ENCODE measurements at places on chromosomes 7 and 10. TPM values are rescaled to one million over a fixed set of nuclear protein-coding genes. Genes with fewer than 3 reads are reported as not detected.
A peak's percentile ranks its signal among the peaks of the same experiment; 100 is the strongest.

DNA sequence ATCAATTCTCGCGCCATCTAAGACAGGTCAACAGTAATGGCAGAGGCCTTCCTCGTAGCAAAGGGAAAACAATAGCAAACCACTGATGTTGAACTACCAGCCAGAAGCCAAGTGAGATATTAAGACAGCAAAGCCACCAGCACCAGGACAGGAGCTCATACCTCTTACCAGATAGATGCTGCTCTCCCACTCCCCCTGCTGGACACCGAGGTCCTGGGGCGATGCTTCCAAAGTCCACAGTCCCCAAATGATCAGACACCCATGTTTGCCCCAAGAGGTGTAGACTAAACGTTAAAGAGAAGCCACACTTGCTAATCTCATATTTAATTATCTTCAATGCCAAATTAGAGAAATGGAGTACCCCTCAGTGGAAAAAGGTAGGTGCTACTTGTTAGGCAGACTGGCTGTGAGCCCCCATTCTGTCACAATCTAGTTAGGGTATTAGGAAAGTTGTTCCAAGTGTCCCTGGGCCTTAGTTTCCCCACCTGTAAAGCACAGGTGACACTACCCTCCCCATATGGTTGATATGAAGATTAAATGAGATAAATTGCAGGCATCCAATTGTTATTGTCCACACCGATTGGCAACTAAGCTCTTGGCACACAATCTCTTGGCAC is 39.9 kb downstream of the TOMM7 start:
- peak; percentile 76 for DNase-seq
- no peaks in the 10 kb centered on the region for H3K36me3 ChIP-seq
- no peak overlapping the region for H3K4me3 ChIP-seq
- H3K4me1 ChIP-seq, result no peaks in the 10 kb centered on the region
- no peak overlapping the region for H3K27ac ChIP-seq

Gene ZNF488
- 0.24 TPM for total RNA-seq

Gene VAX1
- total RNA-seq, result not detected

GRCh38 chr10:100519311-100520051 is at the start of gene SEC31B:
Gene SEC31B, minus strand, starts transcription at chr10:100519861. Its CDS starts 2,909 bp downstream, at chr10:100516952.
- H3K4me1 ChIP-seq, result peaks cover 10% of the 10 kb centered on the region
- peaks cover 16% of the 10 kb centered on the region for H3K36me3 ChIP-seq
- peak; percentile 45 for DNase-seq
- H3K27ac ChIP-seq, result no peak within 1 kb of the TSS
- H3K4me3 ChIP-seq, result peak within 1 kb of the TSS; percentile 39

DNA sequence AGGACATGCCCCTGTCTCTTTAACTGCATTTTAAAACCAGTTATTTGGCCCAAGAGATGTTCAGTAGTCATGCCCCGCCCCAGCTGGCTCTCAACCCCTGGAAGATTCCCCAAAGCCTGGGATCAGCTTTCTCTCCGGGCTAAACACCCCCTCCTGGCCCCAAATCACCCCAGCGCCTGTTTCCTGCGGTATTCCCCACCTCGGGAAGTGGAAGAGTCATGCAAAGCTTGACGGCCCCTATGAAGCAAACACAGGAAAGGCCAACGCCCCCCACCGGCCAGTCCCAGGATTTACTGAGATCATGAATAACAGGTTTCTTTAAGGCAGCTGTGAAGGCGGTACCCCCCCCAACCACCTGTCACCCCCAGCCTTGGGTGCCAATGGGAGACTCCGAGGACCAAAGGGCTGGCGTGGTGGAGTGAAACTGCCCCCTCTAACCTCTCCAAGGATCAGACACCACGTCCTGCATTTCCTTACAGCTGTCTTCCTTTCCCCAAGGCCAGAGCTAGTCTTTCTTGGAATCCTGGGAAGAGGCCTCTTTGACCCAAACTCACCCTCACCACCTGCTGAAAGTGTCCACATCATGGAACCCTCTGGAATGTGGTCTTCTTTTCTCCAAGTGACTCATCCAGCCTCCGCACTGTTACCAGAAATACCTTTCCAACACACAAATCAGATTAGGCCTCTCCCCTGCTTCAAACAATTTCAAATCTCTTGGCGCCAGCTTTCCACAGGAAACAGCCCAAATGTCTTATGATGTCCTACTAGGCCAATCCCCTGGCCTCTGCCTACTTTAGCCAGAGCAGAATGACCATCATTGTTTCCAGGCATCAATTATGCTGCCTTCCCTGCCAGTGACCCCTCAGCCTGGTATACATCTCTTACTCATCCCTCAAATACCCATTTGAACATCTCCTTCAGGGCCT is 301.5 kb downstream of the ZEB1 start:
- no peaks in the 10 kb centered on the region for H3K27me3 ChIP-seq
- no peaks in the 10 kb centered on the region for H3K36me3 ChIP-seq
- peaks cover 25% of the 10 kb centered on the region for H3K4me1 ChIP-seq
- H3K27ac ChIP-seq, result no peak overlapping the region
- peak; percentile 38 for DNase-seq

- no peak overlapping the region for H3K27ac ChIP-seq
- H3K36me3 ChIP-seq, result no peaks in the 10 kb centered on the region
- no peaks in the 10 kb centered on the region for H3K27me3 ChIP-seq
- H3K4me1 ChIP-seq, result no peaks in the 10 kb centered on the region
- DNase-seq, result no peak
Observed at GRCh38 chr10:43892062-43892770, 243.5 kb upstream of the ZNF32 start.

- H3K36me3 ChIP-seq, result no peaks in the 10 kb centered on the region
- H3K4me1 ChIP-seq, result peaks cover 10% of the 10 kb centered on the region
- DNase-seq, result no peak
- peaks cover 4% of the 10 kb centered on the region for H3K27me3 ChIP-seq
- no peak overlapping the region for H3K4me3 ChIP-seq
Observed at GRCh38 chr10:43350156-43350555, 21.3 kb upstream of the FXYD4 start.

DNA sequence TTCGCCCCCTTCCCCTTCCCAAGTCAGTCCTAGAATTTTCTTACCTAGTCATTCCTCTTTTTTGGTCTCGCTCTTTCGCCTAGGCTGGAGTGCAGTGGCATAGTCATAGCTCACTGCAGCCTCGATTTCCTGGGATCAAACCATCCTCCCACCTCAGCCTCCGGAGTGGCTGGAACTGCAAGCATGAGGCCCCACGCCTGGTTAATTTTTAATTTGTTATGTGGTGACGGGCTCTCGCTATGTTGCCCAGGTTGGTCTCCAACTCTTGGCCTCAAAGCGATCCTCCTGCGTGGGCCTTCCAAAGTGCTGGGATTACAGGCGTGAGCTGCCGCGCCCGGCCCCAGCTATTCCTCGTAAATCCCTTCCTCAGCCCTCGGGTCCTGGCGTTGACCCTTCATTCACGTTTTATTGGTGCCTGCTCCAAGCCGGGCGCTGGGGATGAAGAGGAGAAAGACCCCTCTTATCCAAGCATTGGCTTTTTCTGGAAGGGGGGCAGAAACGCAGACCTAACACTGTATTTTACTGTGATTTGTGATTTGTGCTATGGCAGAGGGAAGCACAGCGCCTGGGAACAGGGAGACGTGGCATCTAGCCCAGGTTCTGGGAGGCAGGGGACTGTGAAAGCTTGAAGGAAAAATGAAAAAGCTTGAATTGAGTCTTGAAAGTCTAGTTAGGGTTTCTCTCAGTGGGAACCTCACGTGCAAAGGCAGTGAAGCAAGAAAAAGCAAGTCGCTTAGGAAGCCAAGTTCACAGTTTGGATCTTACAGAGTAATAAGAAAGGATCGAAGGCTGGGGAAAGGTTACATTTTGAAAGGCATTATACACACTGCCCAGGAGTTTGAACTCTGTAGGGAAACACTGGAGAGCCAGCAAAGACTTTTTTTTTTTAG is 516 bp downstream of the ZNHIT1 start:
- H3K36me3 ChIP-seq, result peaks cover 15% of the 10 kb centered on the region
- no peaks in the 10 kb centered on the region for H3K27me3 ChIP-seq
- peak overlapping the region; percentile 93 for H3K27ac ChIP-seq
- peak; percentile 34 for DNase-seq
- peak overlapping the region; percentile 84 for H3K4me3 ChIP-seq
- peaks cover 19% of the 10 kb centered on the region for H3K4me1 ChIP-seq

DNA sequence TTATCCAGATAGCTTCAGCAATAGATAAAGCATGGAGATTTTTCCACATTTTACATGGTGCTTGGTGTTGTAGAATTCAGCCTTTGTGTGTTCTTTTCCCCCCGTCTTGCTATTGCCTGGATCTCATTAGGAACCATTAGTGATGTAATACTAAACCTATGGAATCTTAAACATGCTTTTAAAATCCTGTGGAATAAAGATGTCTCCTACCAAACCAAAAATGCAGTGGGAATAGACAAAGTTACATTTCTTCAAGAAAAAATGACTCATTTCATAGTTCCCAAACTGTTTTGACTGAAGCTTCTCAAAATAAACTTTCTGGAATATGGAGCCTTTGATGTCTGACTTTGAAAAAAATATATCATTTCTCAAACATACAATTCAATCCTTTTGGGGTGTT is 44.0 kb downstream of the CALD1 start:
- no peaks in the 10 kb centered on the region for H3K36me3 ChIP-seq
- no peaks in the 10 kb centered on the region for H3K27me3 ChIP-seq
- no peak overlapping the region for H3K27ac ChIP-seq

Gene GPRIN2
- 14.7 TPM for total RNA-seq

GRCh38 chr7:64181586-64181985 is 25.4 kb upstream of the ZNF735 start:
- no peaks in the 10 kb centered on the region for H3K27me3 ChIP-seq
- H3K27ac ChIP-seq, result no peak overlapping the region
- H3K4me1 ChIP-seq, result no peaks in the 10 kb centered on the region

DNA sequence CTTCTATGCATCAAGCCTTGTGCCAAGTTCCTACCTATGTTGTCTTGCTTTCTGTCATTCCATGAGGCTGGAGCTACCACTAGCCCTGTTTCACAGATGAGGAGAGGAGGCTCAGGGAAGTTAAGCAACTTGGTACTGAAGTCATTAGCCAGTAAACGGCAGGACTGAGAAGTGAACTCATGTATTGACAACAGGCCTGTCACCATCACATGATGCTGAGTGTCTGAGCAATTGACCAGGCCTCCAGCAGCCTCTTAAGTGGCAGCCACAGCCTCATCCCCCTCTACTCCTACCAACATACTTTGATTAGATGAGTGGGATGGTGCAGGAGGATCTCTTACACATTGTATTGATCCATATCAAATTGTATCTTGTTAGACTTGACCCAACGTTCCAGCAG is 317.6 kb downstream of the GRID1 start:
- H3K27ac ChIP-seq, result no peak overlapping the region
- no peak overlapping the region for H3K4me3 ChIP-seq
- H3K36me3 ChIP-seq, result no peaks in the 10 kb centered on the region
- H3K4me1 ChIP-seq, result peaks cover 19% of the 10 kb centered on the region
- DNase-seq, result no peak
- H3K27me3 ChIP-seq, result no peaks in the 10 kb centered on the region

DNA sequence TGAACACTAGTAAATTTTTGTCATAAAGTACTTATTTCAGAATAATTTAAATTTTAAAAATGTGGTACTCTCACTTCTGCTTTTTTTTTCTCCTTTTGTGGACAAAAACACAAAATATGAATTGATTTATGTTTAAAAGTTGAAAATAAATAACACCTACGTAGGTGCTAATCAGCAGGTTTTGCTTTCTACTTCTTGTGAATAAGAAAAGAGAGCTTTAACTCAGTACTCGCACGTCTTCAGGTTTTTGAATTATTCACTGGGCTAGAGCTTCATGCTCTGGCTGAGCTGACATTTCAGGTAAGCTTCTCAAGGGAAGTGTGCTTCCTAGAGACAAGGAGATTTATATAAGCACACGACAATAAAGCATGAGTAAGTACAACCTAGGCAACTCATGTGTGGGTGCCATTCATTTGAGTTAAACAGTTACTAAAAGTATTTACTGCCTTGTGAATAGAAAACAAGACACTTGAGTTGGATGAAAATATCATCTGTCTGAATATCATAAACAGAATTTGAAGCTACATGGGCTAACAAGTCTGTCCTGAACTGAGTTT is 190.0 kb upstream of the POT1 start:
- no peaks in the 10 kb centered on the region for H3K4me1 ChIP-seq
- no peak overlapping the region for H3K4me3 ChIP-seq
- H3K36me3 ChIP-seq, result no peaks in the 10 kb centered on the region
- no peaks in the 10 kb centered on the region for H3K27me3 ChIP-seq
- H3K27ac ChIP-seq, result no peak overlapping the region

DNA sequence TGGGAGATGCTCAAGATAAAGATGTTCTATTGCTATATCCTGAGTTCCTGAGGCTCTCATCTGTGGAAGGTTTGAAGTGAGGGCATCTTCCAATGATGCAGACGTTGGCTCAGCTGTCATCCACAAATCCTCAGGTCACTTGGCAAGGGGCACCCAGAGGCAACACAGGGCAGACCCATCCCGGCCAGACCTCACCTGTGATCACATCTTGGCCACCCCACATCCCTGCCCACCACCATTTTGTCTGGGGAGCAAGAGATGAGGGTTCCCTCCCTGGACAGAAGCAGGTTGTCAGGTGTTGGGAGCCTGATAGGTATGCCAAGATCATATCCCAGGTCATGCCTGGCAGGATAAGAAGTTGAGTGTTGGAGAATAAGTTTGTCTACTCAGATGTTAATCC is 918.2 kb upstream of the ZNF722 start:
- H3K4me3 ChIP-seq, result no peak overlapping the region
- DNase-seq, result no peak
- H3K4me1 ChIP-seq, result no peaks in the 10 kb centered on the region

Gene NIPSNAP2
- total RNA-seq, result 172 TPM

DNA sequence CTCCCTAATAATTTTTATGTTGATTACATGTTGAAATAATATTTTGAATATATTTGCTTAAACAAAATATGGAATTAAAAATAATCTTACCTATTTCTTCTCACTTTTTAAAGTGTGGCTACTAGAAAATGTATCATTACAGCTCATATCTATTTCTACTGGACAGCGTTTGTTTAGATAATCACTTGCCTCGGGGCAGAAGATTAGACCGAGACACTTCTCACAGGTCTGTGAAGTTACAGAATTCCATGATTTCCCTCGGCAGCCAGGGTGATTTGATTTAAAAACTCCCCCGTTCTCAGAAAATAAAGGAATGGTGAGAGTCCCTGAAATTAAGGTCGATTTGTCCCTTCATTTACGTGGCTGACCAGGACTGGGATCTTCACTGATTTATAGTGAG is 162.5 kb downstream of the DGKI start:
- no peak overlapping the region for H3K27ac ChIP-seq
- H3K36me3 ChIP-seq, result no peaks in the 10 kb centered on the region
- DNase-seq, result no peak
- H3K27me3 ChIP-seq, result no peaks in the 10 kb centered on the region

Gene ADCY1
- 7.5 TPM for total RNA-seq

Gene VWDE
- 15.1 TPM for total RNA-seq

DNA sequence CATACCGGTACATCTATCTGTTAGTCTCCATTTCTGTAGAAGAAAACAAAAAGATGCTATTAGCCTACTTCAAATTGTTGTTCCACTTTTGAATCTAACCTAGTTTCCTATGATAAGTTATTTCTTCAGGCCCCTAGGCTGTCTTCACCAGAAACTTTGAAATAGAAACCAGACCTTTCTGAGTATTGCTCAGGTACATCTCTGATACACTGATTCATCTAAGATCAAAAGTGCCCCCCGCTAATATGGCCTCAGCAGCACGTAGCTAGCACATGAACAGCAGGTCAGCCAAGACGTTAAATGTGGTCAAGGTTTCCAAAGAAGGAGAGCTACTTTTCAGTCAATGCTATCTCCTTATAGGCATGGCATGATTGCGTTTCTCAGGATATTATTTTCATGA is 23.6 kb downstream of the CTAGE6 start:
- H3K27me3 ChIP-seq, result no peaks in the 10 kb centered on the region
- H3K4me1 ChIP-seq, result no peaks in the 10 kb centered on the region
- H3K4me3 ChIP-seq, result no peak overlapping the region
- H3K36me3 ChIP-seq, result no peaks in the 10 kb centered on the region

- DNase-seq, result no peak
- H3K27ac ChIP-seq, result no peak overlapping the region
- H3K36me3 ChIP-seq, result peaks cover 74% of the 10 kb centered on the region
Observed at GRCh38 chr10:73803680-73804286, 7.6 kb downstream of the NDST2 start.

All from thyroid gland (tissue), 4 donors.